Lower leg skin (tissue), 4 donors: ENCODE measurements at places on chromosomes 12 and 14. TPM values are rescaled to one million over a fixed set of nuclear protein-coding genes. Genes with fewer than 3 reads are reported as not detected.

GRCh38 chr14:75784314-75784686, 123.3 kb downstream of the TTLL5 start:
- DNase-seq, result no peak

- no peak for DNase-seq
These were observed 38.6 kb upstream of the ATF1 start for GRCh38 chr12:50725011-50725942.

- no peak for DNase-seq
These were observed 103.8 kb downstream of the TMTC3 start for GRCh38 chr12:88245905-88246304.

The PWP1 gene
- 47.2 TPM for total RNA-seq

- DNase-seq, result no peak
These were observed 98.5 kb upstream of the TMPO start for GRCh38 chr12:98416845-98417244.

GRCh38 chr12:94638521-94638920, 11.8 kb downstream of the TMCC3 start:
- no peak for DNase-seq

DNA sequence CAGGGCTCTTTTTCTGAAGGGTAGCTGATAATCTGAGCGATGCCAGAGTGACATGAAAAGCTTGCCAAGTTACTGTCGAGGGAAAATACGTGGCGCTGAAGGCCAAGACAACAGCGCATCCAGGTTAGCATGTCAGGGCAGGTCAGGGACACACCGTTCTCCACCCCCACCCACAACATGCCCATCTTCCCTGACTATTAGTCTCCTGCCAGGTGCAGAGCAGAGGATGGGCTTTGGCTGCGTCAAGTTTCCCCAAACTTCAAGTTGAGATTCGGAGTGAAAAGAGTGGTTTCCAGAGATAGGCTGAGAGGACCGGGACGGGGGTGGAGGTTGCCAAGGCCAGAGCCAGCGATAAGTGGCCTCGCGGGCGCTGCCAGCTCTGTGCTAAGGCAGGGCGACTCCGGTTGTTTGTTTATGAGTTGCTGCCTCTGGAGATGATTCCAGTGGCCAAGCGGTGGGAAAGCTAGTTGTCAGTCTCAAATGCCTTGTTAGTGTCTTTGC, 1.7 kb downstream of the TRHDE start:
- DNase-seq, result no peak

- no peak for DNase-seq
These were observed 774.9 kb upstream of the NOVA1 start for GRCh38 chr14:27372771-27373170.

The GCH1 gene
- 9.5 TPM for total RNA-seq

GRCh38 chr12:12460935-12461922, 101.4 kb downstream of the DUSP16 start:
- no peak for DNase-seq

The PKP2 gene
- total RNA-seq, result 7.5 TPM

- no peak for DNase-seq
These were observed 17.3 kb downstream of the TMED8 start for GRCh38 chr14:77359626-77360025.

DNA sequence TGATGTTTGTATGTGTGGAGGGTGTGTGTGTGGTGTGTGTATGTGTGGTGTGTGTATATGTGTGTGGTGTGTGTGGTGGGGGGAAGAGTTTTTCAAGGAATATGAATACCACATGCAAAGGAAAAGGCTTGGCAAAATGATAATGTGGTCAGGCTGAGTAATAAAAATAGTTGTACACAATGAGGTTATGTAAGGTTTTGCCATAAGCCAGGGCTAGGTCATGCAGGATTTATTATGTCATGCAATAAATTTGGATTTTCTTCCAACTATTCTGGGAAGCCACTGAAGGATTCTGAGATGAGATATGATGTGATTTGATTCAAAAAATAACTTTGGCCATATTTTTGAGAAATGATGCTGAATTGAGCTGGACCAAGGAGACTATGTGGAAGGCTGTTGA, 1191.6 kb upstream of the SEL1L start:
- DNase-seq, result no peak

DNA sequence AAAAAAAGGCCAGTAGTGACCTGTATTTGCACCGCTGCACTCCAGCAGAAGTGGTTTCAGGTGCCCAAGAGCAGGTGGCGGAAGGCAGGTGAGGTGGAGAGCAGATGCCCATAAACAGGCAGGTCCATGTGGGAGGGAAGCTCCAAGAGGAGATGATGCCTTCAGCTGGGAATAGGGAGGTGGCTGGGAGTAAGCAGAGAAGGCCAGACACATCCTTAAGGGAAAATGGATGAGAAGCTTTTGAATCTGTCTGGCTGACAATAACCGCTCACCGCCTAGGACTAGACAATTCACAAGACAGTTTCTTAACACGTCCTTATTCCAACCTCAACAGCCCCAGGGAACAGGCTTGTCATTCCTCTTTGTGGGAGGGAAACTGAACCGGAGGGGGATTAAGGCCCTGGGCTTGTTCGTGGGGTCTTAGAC, 43.9 kb upstream of the PLEKHG6 start:
- no peak for DNase-seq

DNA sequence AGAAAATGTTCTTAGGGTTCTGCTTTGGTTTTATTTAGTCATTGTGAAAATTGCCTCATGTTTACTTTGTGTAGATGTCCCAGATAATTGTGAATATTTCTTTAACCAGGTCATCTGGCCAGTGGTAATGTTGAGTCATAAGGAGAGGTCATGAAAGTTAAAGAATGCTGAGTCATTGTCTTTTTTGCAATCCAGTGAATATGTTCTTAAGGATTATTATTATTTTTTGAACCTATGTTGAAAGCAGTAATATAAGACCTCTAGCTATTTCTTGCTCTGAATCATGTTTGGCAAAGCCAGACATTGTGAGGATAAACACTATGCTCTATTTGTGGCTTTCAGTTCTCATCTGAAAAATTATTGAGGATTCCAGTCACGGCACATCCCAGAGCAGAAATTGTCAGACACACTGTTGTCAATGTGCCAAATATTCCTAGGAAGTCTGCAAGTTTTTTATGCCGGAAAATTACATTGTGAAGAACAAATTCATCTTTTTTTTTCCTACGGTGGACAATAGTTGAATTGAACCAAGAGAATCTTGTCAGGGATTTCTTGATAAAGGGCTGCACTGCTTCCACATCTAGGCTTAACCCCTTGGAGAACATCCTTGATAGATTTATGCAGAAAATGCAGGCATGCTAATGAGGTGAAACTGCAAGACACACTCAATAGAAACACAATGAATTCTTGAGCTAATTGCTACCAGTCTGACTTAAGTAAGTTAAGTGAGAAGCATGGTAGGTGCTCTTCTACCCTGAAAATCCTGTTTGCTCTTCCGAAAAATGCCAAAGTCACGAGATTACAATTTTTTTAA, 369.6 kb downstream of the ATP23 start:
- DNase-seq, result no peak

- no peak for DNase-seq
These were observed 11.6 kb downstream of the KRT7 start for GRCh38 chr12:52244615-52244994.

DNA sequence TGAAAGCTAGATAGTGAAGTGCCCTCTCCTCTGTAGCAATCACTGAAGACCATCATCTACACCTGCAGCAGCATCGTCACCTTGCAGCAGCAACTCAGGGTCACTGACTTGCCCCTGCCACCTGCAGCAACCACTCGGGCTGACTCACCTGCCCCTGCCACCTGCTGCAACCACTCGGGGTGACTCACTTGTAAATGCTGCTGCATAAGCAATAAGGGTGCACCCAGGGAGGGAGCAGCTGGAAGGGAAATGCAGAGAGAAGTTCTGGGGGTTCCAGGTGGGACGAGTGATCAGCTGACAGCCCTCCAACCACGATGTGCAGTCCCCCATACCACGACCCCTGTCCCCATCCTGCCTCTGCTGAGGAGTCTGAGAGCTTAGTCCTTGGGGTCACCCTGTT, 357.1 kb upstream of the SFSWAP start:
- DNase-seq, result peak; percentile 60

The RBM19 gene
- 41.1 TPM for total RNA-seq

The CLEC2B gene
- 79.6 TPM for total RNA-seq

GRCh38 chr14:99239661-99240092, 32.3 kb downstream of the BCL11B start:
- no peak for DNase-seq

The FAM90A1 gene
- total RNA-seq, result not detected

GRCh38 chr14:51236314-51236713, 3.7 kb upstream of the TMX1 start:
- no peak for DNase-seq

The RD3L gene
- not detected for total RNA-seq

DNA sequence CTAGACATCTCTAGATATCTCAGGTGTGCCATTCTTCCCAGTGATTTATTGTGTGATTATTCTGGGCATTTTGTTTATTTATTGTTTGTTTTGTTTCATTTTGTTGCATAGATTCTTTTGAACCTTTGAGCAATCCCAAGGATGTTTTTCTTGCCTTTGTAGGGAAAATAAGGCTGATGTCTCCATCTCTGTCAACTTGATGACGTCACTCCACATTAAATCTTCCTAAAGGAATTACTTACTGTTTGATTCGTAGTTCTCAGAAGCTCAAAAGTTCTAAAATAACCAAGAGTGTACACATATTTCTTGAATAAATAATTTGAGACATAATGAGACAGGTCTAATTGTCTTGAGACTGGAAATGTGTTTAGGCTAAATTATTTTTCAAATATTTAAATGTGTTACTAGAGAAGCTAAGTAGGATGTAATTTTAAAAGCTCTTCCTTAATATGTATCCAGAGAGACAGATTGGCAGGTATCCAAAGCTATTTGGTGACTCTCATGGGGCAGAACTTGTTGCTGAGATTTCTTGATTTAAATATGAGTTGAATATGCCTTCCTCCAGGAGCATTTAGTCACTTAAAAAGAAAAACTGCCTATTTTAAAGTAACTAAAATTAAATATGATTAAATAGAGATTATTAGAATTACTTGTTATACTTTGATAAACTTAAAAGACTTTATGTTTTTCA, 128.7 kb downstream of the CNTN1 start:
- no peak for DNase-seq

DNA sequence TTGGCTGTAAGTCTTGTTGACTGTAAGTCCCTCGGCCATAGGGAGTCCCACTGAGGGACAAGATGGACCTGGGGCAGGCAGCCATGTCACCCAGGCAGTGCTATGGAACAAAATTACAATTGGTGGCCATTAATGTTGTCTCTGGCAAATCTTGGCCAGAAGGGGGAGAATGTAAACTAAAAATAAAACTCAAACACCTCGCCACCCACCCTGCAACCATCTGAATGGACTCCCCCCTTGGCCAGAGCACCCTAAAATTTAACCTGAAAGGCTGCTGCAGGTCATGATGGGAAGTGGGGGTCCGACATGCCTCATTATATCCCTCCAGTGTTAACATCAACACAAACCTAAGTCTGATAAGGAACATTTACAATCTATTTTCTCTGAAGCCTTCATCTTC, 8.2 kb downstream of the SLC22A17 start:
- peak; percentile 58 for DNase-seq

DNA sequence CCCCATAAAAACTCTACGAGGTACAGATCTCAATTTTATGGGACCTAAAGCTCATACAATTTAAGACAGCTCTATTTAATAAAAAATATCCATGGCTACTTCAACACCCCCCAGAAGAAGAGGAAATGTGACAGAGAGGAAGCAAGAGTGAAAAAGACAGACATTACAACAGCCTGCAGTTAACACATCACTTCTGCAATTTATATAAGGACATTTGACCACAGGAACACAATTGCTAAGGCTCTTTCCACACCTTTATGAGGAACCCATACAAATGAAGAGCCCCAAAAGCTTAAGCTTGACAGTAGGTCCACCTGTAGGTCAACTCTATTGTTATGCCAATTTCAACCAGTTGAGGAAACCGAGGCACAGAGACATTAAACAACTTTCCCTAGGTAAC, 5.6 kb downstream of the OR10P1 start:
- no peak for DNase-seq

GRCh38 chr14:44700184-44700583, 193.1 kb upstream of the FSCB start:
- no peak for DNase-seq

GRCh38 chr12:54439521-54440255, 20.6 kb upstream of the ITGA5 start:
- DNase-seq, result no peak

DNA sequence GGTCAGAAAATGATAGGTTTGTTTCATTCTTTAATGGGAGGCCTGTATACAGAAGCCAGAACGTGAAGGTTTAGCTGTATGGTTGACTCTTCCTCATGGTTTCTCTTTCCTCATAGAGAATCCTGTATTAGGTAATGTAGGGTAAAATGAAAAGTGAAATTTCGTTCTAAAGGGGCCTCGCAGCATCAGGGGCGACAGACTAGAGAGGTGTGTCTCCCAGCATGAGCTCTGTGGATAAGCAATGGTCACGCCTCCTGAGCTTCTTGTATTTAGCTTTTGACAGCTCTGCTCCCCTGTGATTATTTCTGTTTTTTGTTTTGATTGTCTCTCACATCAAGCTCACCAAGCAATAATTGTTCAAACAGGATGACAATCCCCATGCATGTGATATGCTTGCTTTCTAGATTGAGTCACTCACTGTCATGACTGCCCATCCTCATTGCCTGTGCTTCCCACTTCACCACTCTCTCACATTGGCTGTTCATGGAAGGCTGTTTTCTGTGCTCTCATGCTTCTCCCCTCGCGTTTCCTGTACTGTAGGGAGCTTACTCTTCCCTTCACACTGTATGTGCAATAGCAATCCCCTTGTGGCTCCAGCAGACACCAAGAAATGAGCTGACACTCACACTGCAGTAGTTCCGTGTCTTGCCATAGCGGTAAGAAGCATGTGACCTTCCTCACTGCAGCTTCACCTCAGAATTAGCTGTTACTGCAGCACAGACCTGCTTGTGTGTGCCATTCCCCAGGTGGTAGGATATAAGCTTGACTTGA, 44.0 kb downstream of the RAD52 start:
- DNase-seq, result no peak

GRCh38 chr14:61298824-61299223, 17.7 kb upstream of the TMEM30B start:
- no peak for DNase-seq

DNA sequence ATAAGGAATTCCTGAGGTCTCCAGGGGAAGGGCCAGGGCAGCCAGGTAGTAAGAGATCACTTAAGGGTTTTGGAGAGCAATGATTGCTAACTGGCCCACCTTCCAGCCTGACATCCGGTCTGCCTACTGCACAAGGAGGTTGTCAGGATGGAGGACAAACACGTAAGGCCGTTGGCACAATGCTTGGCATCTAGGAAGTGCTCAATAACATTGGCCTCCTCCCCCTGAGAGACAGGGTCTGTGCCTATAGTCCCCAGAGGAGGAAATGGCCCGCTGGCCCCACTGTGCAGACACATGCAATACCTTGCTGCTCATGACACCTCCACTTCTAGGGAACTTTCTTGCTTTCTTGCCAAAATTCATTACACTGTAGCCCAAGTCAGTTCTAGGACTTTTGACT, 73.2 kb downstream of the NTF3 start:
- DNase-seq, result no peak

- no peak for DNase-seq
These were observed 226.1 kb downstream of the ACSS3 start for GRCh38 chr12:81303935-81304334.

- DNase-seq, result no peak
These were observed 11.8 kb downstream of the TMEM179 start for GRCh38 chr14:104592785-104593184.

GRCh38 chr12:24349051-24349799, 399.8 kb upstream of the SOX5 start:
- DNase-seq, result no peak

The RIPK3 gene
- total RNA-seq, result 7.0 TPM
